ENCODE measurements at places on chromosomes 6 and 20.

DNA sequence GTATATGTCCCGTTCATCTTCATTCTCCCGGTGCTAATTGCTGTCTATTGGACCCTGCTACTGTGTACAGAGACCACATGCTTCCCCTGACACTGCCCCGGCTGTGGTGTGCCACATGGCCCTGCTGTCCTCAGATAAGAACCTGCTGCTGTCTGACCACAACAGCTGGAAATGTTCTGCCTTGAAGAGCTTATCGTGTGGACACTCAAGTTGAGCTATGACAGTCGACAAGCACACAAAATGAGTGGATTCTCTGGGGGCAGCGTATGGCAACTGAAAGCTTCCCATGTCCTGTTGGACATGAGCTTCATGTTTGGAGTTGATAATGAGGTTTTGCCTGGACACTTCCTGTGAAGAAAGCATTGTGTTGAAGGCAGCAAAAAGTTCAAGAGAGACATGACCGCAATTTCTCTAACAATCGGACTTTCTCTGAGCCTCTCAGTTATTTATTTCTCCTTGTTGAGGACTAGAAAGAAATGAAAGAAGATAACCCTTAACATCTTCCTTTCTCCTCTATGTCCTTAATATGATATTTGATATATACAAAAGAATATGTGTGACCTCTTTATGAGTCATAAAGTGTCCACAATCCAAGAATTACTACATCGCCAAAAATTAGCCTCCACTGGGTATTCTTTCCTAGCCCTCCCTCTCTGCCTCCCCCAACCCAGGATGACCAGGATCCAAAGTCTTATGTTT lies 187.1 kb upstream of the TCF21 start:
- peak; percentile 63 for DNase-seq

DNA sequence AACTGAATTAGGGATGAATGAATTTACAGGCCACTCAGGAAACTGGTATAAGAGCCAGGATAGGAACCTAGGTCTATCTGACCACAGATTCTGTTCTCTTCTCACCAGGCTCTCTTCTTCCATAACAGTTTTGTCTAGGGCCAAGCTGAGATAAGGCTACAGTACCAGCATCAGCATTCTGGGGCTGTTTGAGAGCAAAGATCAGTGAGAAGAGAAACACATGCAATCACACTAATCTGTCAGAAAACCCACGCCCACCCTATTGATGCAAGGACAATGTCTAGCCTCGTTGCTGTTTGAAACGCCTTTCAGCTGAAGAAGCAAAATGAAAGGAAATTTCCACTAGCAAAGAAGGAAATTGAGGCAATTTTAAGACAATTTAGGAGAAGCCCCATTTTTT lies 137.7 kb downstream of the LCA5 start:
- DNase-seq = no peak

- DNase-seq = no peak
Observed at GRCh38 chr6:123997223-123997622, 193.6 kb downstream of the NKAIN2 start.

DNA sequence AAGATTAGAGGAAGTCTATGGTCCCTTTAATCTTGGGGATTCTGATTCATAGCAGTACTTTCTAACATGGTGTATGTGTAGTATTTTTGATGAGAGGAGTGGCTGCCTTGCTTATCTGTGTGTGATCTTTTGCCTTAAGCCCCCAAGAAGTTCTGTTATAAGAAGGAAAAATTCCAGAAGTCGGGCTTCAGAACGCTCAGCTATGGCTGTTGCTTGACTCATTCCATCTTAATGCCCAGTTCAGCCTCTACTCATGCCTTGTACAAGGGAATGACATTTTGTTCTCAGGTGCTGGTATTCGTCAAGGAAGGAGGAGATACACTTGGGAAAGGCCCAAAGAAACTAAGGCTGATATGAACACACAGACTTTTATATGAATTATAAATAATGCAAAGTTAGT lies 713.0 kb upstream of the MARCKS start:
- DNase-seq = no peak

DNA sequence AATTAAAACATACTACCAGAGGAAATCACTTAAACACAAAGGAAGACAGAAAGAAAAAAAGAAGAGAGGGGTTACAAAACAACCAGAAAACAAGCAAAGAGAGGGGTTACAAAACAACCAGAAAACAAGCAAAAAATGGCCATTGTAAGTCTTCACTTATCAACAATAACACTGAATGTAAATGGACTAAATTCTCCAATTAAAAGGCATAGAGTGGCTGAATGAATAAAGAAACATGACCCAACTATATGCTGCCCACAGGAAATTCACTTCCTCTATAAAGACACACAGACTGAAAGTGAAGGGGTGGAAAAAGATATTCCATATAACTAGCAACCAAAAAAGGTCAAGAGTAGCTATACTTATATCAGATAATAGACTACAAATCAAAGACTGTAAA lies 180.0 kb downstream of the WDR27 start:
- no peak for DNase-seq

GRCh38 chr6:5521322-5521721 lies 260.0 kb downstream of the FARS2 start:
- no peak for DNase-seq

GRCh38 chr6:135257631-135258405 lies 76.7 kb downstream of the MYB start:
- DNase-seq = no peak

GRCh38 chr6:44730771-44731391 lies 343.4 kb downstream of the CDC5L start:
- DNase-seq = no peak

DNA sequence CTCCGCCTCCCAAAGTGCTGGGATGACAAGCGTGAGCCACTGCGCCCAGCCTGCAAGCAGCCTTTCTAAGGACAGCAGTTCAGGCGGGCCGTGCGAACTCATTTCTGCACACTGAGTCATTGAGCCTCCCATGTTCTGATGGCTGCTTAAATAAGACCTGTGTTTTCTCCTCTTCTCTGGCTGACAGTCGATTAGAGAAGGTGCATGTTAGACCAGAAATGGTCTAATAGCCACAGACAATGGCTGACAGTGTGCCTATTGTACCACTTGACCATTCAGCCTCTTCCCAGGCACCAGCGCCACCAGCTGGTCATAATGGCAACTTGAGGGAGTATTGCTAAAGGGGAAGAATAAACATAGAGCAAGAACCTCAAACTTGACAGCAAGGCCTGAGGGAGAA lies 6.2 kb downstream of the CST11 start:
- no peak for DNase-seq

- DNase-seq = no peak
Observed at GRCh38 chr20:38197217-38197616, 32.1 kb upstream of the TGM2 start.

DNA sequence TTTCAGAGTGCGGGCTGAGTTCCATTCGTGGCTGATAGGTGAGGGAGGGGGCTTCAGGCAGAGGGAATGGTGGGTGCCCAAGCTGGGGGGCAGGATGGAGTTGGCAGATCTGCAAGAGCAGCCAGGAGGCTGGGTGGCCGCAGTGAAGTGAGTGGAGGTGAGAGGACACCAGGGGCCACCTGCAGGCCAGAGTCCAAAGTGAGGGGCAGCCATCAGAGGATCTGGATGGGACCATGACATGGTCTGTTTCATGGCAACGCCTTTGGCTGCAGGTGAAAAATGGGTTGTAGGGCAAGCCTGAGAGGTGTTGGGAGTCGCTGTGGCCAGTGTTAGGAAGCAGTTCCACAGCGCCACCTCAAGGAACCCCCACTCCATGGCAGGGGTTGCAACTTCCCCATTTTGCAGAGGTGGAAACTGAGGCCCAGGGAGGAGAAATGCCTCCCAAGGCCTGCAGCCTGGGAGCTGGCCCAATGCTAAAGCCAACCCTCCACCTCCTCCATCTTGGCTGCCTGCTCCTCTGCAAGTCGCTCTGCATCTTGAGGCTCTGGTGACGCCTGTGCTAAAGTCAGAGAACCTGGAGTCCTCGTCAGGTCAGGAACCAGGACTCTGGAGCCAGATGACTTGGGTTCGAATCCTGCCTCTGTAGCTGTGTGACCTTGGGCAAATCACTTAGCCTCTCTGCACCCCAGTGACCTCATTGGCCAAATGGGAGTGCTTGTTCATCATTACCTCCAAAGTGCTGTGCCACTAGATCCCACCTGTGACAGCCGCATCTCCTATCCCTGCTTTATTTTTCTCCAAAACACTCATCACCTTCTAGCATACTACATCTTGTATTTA lies 153.8 kb downstream of the CEBPB start:
- DNase-seq = no peak
